Skeletal muscle cell (primary cell): ENCODE measurements at places on chromosomes 11 and 22.

- peak; percentile 46 for DNase-seq
Measured at GRCh38 chr11:125364121-125364826, 131.8 kb downstream of the FEZ1 start.

GRCh38 chr11:57598831-57599155, 1.3 kb downstream of the SERPING1 start:
- peak; percentile 21 for DNase-seq

DNA sequence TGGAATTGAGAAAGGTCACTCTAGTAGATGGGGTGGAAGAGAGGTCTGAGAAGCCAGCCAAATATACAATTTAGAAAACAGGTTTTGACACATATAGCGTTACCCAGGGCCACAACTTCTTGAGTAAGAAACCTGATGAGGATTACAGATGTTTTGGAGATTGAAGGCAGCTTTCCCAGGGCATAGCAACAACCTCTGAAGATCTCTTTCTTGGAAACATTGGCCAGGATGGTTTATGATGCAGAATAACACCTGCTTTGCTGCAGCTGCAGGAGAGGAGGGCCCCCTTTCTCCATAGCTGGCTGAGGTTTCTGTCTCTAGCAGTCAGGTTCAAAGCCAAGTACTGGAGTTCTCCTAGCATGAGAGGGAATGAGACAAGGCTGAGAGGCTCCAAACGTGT, 75.1 kb upstream of the NUP50 start:
- DNase-seq: no peak

DNA sequence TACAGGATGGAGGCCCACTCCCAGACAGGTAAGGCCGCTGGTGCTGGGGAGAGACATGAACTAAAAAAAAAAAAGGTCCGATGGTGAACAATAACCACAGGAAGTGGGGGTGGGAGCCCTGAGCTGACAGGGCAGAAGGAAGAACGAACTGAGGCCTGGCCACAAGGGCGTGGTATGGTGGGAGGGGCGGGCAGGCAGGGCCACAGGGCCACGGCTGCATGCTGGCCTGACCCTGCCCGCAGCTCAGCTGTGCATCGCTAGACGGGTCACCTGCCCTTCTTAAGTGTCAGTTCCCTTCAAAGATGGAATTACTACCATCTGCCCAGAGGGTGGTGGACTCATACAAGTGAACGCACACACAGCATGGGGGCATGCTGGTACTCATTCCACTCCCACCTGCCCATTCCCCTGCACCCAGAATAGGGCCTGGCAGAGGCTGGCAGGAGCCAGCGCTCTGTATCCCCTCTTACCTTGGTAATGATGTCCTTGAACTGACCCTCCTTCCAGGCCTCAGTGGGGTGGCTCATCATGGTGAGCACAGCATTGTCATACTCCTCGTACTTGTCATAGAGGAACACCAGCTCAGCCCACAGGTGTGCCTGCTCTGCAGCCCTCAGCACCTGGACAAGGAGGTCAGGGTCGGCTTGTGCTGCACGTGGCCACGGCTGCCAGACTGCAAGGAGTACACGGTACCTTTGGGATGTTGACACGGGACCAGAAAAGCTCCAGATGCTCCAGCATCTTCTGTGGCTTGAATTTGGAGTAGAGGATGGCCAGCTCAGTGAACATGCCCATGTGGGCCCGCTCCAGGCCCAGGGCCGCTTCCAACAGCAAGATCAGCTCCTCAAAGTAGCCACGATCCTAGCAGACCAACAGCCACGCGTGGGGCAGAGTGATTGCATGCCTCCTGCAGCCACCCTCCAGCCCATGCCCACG, 17.5 kb upstream of the SLC25A1 start:
- no peak for DNase-seq

DNA sequence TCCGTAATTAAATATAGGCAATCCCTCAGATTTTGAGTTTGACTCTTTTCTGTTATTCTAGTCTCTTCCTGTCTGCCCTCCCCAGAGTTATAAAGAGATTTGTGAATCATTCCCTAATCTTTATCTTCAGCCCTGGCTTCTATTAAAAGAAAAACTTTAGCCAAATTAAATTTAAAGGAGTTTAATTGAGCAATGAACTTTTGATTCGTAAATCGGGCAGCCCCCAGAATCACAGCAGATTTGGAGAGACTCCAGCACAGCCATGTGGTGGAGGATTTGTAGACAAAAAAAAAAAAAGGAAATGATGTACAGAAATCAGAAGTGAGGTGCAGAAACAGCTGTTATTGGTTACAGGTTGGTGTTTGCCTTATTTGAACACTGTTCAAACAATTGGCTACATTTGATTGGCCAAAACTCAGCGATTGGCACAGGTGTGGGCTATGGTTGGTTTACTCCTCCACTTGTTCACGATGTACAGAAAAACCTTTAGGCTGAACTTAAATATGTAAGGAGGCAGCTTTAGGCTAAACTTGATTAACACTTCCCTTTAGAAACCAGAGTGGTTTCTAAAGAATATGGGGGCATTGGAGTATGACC, 2.3 kb upstream of the ALKBH8 start:
- no peak for DNase-seq

- no peak for DNase-seq
Measured at GRCh38 chr11:86524620-86525352, 147.6 kb downstream of the ME3 start.

GRCh38 chr22:37627545-37627944, 11.9 kb upstream of the SH3BP1 start:
- DNase-seq: no peak

GRCh38 chr22:22372086-22372485, 127.5 kb downstream of the VPREB1 start:
- DNase-seq: no peak

GRCh38 chr11:64180891-64181290, 5.1 kb upstream of the STIP1 start:
- no peak for DNase-seq

- no peak for DNase-seq
Measured at GRCh38 chr11:124123622-124124021, 8.4 kb downstream of the VWA5A start.

GRCh38 chr11:65492387-65492636, 6.5 kb upstream of the MALAT1 start:
- DNase-seq: no peak

GRCh38 chr22:38973289-38974169, 8.6 kb upstream of the APOBEC3B start:
- no peak for DNase-seq

DNA sequence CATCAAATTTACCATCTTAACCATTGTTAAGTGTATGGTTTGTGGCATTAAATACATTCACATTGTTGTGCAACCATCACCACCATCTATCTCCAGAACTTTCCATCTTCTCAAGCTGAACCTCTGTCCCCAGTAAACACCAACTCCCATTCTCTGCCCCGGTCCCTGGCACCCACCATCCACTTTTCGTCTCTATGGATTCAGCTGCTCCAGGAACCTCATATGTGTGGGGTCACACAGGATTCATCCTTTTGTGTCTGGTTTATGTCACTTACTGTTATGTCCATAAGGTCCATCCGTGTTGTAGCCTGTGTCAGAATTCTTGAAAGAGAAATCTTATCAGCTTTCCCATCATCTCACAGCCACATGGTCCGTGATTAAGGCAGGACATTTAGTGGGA, 16.3 kb downstream of the TSPAN32 start:
- DNase-seq: no peak

DNA sequence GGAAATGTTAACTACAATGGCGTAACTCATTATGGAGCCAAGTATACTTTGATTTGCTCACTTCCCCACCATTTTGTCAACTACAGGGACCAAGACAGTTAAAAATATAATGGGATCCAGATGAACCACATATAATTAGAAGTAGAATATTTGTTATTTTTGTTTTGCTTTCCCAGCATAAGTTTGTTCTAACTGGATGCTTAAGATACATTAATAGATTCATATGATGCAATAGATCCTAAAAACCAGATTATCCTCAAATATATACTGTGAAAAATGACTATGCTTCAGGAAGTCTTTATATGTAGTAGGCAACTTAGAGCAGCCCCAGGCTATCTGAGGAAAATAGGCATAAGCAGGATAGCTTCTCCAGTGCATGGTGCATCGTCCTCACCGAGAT, 38.3 kb downstream of the SESN3 start:
- DNase-seq: no peak

DNA sequence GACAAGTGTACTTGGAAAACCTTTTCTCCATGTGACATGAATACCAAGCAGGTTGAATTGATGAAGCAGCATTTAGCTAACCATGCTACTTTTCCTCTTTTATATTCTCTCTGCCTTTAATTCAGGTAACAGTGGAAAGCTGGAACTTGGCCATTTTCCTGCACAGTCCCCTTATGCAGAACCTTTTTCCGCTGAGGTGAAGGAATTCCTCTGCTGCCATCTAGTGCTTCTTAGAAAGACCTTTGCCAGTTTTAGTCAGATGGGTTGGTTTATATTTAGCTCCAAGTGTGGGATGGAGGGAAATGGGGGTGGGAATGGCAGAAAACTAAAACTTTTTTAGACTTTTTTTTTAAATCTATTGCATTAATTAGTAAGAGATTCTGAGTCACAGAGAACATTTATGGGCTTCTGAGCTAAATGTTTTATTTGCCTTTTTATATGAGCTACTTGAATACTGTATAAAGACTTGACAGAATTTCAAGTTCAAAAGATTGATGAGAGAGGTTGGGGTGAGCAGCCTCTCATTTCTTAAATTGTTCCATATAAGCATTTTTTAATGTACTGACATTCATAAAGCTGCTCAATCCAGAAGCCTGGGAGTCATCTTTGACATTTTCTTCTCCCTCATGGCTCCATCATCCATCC, 153.9 kb upstream of the ZC3H12C start:
- DNase-seq: peak; percentile 53

DNA sequence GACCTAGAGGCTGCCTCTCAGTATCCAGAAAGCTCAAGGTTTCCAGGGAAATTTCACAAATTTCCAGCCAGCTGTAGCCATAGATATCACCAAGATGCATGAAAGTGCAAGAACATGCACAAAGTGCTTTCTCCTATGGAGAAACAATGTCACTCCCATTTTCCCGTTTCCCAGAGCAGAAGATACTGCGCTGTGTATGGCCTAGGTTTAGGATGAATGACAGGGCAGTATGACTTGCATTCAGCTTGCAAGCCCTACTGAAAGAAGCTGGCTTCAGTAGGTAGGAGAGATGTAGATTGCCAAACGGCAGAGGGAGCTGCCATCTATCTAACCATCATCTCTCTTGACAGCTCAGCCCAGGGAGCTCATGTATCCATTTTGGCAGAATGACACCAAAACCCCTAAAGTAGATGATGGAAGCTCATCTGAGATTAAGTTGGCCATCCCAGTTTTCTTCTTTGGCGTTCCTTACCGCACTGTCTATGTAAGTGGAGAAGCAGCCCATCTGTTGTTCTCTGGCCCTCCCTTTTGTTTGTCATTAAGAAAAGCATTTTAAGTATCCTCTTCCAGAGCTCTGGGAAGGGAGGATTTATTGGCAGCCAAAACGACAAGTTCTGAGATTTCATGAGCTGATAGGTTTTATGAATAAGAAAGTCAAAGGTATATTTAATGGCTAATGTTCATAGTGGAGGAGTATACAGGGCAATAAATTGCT, 4.6 kb downstream of the TECTA start:
- DNase-seq: no peak

- no peak for DNase-seq
Measured at GRCh38 chr11:94770563-94771120, 2.5 kb downstream of the AMOTL1 start.

GRCh38 chr11:115503083-115503885, 931 bp downstream of the CADM1 start:
- DNase-seq: no peak

DNA sequence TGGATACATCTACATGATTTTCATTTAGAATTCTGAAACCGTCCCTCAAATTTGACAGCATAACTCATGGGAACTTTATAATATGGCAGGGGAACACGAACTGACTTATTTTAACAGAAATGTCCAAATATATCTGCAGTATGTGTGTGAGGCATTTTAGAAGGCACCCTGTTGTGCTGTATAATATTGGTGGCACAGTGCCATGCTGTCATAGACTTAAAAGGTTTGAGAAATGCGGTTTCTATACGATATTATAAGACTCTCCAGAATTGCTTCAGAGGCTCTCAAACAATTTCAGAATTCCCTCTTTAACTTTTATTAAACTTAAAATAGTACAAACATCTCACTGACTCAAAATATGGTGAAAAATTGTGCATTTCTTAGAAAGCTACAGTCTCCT, 181.6 kb downstream of the MSANTD4 start:
- DNase-seq: no peak

- DNase-seq: no peak
Measured at GRCh38 chr11:2672553-2673249, 27.1 kb downstream of the KCNQ1OT1 start.

GRCh38 chr11:100687054-100687629, at the start of gene ARHGAP42:
TSS of gene ARHGAP42 (plus strand) at chr11:100687288. CDS start at chr11:100687679, 391 bp downstream.
- no peak for DNase-seq

- no peak for DNase-seq
Measured at GRCh38 chr11:101346591-101346990, 217.0 kb upstream of the PGR start.

GRCh38 chr11:16382186-16382585, 25.8 kb upstream of the SOX6 start:
- no peak for DNase-seq

DNA sequence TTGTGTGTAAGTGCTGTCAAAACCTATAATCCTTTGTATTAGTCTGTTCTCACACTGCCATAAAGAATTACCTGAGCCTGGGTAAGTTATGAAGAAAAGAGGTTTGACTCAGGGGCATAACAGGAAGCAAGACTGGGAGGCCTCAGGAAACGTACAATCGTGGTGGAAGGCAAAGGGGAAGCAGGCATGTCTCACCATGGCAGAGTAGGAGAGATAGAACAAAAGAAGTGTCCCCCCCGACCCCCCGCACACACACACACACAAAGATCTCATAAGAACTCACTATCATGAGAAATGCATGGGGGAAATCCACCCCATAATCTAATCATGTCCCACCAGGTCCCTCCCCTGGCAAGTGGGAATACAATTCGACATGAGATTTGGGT, 2.3 kb upstream of the USP28 start:
- no peak for DNase-seq

GRCh38 chr11:9615031-9615451, 41.6 kb downstream of the WEE1 start:
- no peak for DNase-seq

- DNase-seq: no peak
Measured at GRCh38 chr11:17556999-17557398, 9.9 kb downstream of the OTOG start.

DNA sequence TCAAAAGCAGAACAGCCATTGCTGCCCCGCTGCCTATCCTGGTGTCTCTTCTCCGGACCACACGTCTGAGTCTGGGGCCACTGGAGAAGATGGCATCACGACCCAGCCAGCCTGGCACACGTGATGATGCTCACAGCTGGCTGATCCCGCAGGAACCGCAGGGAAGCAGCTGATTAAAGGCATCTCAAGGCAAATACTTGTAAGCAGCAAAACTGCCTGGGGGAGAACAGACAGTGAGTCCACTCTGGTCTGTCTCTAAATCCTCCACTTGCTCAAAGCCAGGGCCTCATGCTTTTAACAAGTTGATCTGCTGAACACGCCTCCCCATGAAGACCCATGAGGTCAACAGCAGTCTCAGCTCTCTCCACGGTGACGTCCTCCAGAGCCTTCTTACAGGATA, 108.6 kb downstream of the BRD1 start:
- DNase-seq: no peak
